ENCODE measurements at places on chromosomes 1 and 21.

DNA sequence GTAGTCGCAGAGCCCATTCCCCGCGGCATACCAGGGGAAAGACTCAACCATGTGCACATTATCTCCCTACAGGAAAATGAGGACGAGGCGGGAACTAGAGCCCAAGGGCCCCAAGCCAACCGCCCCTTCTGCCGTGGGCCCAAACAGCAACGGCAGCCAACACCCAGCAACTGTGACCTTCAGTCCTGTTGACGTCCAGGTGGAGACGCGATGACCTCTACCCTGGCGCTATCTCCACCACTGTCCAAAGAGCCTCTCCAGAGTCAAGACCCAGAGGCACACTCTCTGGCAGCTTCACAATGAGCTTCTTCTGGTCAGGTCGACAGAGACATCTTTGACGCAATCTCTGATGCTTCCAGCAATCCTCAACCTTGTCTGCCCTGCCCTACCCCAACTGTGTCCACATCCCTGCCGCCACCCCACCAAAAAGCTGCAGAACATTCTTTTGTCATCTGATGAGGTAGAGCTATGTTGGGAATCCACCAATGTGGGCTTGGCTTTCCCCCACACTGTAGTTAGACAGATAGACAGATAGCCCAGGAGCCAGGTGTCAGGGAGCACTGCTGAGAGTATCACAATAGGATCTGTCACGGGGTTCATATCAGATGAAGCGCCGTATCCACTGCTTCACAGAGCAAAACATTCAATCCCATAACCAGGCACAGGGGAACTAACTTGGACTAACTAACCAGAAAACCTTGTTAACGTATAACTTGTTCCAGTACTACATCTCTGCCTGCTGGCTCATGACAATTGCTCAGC is 37.4 kb upstream of the SRRM1 start:
- DNase-seq: no peak

GRCh38 chr1:233448109-233448689 is 120.7 kb downstream of the MAP3K21 start:
- no peak for DNase-seq

DNA sequence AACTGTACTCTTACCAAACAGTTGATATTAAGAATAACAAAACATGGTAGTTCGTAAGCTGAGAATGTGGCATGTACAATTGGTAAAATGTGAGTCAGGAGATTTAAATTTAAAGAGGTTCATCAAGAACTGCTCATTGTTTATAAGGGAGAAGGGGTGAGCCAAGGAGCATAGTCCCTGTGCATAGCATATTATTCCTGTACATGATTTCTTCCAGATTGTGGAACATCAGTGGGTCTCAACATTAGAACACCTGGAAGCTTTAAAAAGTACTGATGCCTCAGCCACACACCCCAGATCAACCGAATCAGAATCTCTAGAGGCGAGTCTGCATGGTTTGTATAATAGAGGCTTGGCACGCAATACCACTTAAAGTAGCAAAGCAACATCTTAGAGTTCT is 56.1 kb downstream of the KCTD3 start:
- DNase-seq: no peak

DNA sequence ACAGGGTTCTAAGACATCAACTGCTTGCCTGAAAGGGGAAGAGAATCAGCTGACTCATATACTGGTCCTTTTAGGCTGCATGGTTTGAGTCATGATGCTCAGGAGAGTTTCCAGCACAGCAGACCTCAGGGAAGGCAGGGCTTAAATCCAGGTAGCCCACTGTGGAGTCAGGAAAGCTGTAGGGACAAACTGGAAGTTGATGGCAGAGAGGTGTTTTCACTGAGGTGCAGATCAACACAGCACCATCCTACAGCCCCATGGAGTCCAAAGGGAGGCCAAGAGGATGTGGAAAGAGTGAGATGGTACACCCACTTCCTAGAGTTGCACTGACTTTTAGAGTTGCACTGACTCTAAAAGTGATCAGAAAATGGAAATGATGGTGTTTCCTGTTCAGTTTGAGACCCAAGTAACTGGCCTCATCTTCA is 252.4 kb upstream of the DUSP10 start:
- peak; percentile 33 for DNase-seq

DNA sequence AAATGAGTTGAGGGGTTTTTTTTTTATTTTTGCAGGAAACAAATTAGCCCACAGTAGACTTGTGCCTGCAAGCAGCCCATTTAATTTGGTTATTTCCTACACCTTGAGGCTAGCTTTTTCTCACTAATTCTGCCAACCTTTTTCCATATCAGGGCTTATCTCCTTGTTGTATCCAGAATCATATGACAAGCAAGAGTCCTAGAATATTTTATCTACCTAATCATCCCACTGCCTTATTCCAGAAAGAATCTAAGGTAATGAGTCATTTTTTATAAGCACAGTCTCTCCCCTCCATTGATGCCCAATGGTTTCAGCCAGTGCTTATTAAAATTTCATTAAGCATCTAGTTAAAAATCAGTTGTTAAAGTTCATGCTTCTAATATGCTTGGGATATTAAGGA is 324.1 kb downstream of the BARHL2 start:
- DNase-seq: no peak

DNA sequence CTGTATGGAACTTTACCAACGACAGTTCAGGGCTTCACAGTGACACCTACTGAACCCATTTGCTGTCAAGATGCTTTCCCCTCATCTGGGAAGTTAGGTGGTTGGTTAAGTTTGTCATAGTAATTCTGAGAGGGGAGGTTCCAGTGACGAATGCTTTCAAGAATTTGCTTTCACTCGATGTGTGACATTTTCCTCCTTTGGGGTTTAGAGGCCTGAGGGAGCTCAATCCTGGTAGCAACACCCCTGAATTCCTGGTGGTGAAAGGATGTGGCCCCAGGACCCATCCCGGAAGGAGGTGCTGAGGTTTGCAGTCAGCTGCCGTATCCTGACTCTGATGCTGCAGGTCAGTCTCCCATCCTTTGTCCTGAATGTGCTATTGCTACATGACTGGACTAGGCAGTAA is 2.8 kb downstream of the PIGV start:
- DNase-seq: no peak

- DNase-seq: no peak
Measured at GRCh38 chr1:6162773-6163172, 17.3 kb downstream of the CHD5 start.
